Left cardiac atrium (tissue), 4 donors: ENCODE measurements at places on chromosomes 4 and X. TPM values are rescaled to one million over a fixed set of nuclear protein-coding genes. Genes with fewer than 3 reads are reported as not detected.

Gene SLC9B1
- total RNA-seq, result 1.1 TPM

Gene RASL11B
- 3.7 TPM for total RNA-seq

Gene CEP135
- 2.8 TPM for total RNA-seq

Gene CENPVL2
- total RNA-seq, result not detected

DNA sequence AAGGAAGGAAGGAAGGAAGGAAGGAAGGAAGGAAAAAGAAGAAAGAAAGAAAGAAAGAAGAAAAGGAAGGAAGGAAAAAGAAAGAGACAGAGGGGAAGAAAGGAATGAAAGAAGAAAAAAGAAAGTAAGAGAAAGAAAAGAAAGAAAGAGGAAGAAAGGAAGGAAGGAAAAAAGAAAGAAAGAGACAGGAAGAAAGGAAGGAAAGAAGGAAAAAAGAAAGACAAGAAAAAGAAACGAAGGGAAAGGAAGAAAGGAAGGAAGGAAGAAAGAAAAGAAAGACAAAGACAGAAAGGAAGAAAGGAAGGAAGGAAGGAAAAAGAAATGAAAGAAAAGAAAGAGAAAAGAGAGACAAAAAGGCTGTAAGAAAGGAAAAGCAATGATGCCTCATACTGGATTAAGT is 101.1 kb upstream of the PPP2R3B start:
- no peak for DNase-seq

- DNase-seq, result peak; percentile 82
Observed at GRCh38 chrX:149470955-149471354, 34.2 kb downstream of the IDS start.

GRCh38 chr4:726235-726787 is 20.7 kb downstream of the PCGF3 start:
- DNase-seq, result no peak

GRCh38 chr4:134027931-134028330 is 173.7 kb downstream of the PABPC4L start:
- DNase-seq, result no peak
